NCI-H69 (cell line): ENCODE measurements at places on chromosomes 5 and 9.

DNA sequence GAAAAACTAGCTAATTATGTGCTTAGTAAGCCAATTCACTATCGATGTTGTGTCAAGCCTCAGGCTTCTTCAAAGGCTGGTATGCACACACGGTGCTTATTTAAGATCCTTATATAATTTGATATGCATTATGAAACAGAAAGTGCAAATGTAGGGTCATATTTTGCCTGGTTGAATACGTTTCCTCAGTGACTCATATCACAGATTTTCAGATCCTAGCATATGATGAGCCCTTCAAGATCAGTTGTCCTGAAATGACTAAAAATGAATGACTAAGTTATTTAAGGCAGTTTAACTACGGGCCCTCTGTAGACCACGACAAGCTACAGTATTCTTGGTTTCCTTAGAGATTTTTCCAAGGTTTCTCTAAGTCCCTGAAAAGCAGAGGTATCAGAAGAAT lies 778.3 kb downstream of the PRELID2 start:
- DNase-seq, result peak; percentile 39

DNA sequence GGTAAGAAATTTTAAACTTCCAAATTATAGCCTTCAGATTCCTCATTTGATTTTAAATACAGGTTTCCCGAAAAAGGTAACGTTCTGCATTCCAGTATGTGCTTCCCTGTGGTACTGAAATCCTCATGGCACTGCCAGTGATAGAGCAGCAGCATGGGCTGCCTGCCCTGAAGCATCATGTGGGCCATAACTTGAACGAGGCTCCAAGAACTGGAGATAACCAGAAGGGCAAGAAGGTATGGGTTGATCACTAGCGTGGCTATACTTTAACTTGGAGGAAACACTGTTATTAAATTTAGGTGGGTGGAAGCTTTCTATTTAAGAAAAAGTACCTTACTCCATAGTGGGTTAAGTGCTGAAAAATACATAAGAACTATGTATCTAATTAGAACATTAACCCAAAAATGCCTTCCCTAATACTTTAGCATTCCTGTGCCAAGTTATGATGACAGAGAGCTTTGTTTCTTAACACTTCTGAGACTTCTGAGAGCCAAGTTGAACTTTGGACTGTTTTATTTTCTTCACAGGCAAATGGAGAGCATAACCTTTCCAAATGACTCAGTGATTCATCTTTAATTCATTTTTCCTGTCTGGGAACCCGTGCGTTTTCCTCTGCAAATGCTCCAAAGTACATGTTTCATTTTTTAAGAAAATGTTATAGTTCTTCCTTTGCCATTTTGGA lies 191.5 kb upstream of the GNA14 start:
- no peak for DNase-seq

DNA sequence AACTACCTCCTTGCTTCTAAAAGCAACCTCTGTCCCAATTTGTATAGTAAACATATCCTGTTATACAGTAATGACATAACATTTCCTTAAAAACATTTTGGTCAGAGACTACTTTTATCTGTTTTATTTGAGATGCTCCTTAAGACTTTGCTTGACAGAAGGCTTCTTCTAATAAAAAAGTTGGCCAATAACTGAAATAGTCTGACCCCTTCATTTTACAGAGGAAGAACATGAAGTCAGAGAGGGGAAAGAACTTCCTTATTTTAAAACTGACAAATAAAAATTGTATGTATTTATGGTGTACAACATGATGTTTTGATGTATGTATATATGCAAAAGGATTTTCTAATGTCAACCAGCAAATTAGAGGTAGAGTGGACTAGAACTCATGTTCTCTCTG lies 35.8 kb upstream of the SPARC start:
- no peak for DNase-seq

GRCh38 chr5:153926201-153926600 lies 112.5 kb downstream of the FAM114A2 start:
- no peak for DNase-seq

GRCh38 chr5:96123418-96123817 lies 161.8 kb upstream of the ELL2 start:
- DNase-seq, result no peak

- DNase-seq, result no peak
These were observed 21.1 kb downstream of the FAT2 start for GRCh38 chr5:151570058-151570457.

DNA sequence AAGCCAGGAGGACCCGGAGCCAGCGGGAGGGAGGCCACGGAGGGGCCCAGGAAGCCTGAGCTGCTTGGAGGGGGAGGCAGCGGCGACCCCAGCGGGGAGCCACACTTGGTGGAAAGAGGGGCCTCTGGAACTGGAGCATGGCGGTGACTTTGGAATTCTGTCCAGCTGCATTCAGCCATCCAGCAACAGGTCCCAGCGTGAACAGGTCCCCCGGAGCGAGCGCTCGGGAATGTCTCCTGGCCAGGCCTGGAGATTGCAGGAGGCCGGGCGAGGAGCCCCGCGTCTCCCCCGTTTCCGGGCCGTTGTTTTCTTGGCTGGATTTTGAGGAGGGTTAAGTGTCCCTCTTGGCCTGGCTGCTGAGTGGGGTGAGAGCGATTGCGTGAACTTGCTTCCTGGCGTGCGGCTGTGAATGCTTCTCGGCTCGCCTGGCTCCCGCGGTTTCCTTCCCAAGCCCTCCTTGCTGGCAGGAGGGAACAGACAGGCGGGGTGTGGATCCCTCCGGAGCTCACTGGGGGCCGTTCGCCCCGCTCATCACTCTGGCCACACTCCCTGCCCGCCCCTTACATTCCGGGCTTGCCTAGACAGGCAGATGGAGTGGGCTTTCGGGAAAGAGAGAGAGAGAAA lies 125.3 kb upstream of the IRX4 start:
- DNase-seq, result no peak

DNA sequence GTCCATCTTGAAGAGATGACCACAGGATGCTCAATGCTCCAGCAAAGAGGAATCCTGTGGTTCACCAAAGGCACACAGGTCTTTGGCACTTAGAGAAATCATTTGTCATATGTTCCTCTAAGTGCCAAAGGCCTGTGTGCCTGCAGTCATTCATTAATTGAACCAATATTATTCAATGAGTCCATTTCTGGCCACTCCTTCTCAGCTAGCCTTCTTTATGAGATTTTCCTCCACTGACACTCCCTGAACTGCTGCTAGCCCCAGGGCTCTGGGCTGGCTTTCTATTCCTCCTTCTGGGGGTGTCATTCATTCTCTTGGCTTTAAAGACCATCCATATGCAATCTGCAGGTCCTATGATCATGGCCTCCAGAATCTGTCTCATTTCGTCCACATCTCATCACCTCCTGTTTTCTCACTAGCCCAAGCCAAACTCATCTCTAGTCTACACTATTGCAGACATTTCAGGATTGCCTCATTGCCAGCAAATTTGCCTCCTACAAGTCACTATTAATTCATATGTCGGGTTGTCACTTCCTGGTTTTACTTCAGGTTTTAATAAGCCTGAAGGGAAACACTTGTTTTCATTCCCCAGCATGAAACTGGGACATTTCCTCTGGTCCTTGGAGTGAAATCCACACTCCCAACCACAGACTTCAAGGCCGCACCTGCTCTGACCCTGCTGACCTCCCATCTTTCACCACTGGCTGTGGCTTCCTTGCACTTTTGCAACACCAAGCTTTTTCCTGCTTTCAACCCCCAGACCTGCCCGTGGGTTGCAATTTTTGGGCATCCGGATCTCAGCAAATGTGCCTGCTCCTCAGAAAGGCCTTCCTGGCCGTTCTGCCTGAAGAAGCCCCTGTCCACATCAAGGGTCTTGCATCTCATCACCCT lies 35.1 kb downstream of the KCNIP1 start:
- no peak for DNase-seq

DNA sequence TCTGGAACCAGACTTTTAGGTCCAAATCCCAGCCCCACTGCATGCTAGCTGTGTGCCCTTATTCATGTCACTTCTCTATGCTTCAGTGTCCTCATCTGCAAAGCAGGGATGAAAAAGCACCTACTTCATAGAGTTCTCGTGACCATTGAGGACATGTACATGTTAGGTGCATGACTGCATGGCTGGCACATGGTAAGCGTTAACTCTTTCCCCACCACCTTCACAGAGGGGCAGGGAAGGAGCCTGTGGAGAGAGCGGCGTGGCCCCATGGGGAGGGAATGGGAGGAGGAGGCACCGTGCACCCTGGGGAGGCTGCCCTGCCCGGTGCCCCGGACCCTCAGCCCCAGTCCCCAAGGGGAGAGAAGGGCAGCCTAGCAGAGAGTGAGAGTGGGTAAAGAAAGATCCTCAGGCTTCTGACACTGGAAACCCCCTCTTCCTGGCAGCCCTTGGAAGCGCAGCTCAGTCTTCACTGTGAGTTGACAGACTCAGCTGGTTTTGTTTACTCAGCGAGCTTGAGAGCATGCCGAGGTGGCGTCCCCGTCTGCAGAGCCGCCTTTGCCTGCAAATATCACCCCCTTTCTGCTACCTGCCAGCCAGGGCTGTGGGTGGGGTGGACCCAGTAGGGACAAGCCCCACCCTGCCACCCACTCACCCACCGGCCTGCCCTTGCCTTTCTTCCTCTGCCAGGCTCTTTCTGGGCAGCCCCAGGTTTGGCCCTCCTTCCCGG lies 10.6 kb upstream of the ANGPTL2 start:
- DNase-seq, result peak; percentile 98
